ENCODE measurements at places on chromosomes 11 and 22.
A peak's percentile ranks its signal among the peaks of the same experiment; 100 is the strongest.

DNA sequence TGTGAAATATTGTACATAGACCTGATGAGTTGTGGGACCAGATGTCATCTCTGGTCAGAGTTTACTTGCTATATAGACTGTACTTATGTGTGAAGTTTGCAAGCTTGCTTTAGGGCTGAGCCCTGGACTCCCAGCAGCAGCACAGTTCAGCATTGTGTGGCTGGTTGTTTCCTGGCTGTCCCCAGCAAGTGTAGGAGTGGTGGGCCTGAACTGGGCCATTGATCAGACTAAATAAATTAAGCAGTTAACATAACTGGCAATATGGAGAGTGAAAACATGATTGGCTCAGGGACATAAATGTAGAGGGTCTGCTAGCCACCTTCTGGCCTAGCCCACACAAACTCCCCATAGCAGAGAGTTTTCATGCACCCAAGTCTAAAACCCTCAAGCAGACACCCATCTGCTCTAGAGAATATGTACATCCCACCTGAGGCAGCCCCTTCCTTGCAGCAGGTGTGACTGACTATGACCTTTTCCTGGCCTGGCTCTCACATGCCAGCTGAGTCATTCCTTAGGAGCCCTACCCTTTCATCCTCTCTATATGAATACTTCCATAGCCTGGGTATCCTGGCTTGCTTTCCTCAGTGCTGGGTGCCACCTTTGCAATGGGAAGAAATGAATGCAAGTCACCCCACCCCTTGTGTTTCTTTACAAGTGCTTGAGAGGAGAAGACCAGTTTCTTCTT is 12.3 kb downstream of the PIK3IP1 start:
- DNase-seq = no peak

GRCh38 chr11:1564535-1565172 is 7.4 kb downstream of the DUSP8 start:
- DNase-seq = peak; percentile 70

GRCh38 chr11:15829312-15829711 is 527.0 kb downstream of the SOX6 start:
- no peak for DNase-seq

GRCh38 chr11:126736682-126737572 is 263.6 kb downstream of the KIRREL3 start:
- DNase-seq = no peak

- DNase-seq = peak; percentile 35
These were observed 33.7 kb downstream of the RNF121 start for GRCh38 chr11:71962428-71963038.

- DNase-seq = peak; percentile 82
These were observed 19.3 kb downstream of the MTFP1 start for GRCh38 chr22:30444632-30445437.

- no peak for DNase-seq
These were observed 792 bp upstream of the SBF1 start for GRCh38 chr22:50475652-50476002.

- DNase-seq = no peak
These were observed 516 bp upstream of the SERPINH1 start for GRCh38 chr11:75561426-75562047.

- no peak for DNase-seq
These were observed 53.1 kb downstream of the ARRB1 start for GRCh38 chr11:75298191-75298975.

- DNase-seq = no peak
These were observed 33.5 kb upstream of the GAL start for GRCh38 chr11:68650801-68651200.

GRCh38 chr11:120217941-120218694 is 7.3 kb downstream of the OAF start:
- no peak for DNase-seq

DNA sequence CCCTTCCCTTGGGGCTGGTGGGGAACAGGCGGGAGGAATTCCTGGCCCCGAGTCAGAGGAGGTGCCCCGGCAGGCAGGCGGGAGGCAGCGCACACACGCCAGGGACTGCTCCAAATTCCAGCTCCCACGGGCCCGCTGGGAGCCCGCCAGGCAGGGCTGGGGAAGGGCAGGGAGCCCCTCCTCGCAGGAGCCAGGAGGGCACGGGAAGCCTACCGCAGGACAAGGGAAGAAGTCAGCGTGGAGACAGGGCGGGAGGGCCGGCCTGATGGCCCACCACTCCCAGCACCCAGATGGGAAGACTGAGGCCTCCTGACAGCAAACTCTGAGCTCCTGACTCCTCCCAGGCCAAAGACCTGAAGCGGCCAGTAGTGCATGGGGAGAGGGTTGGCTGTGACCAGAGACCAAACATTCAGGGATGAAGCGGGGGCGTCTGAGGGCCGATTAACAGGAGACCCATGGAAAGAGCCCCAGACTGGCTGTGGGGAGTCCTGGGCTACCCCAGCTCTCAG is 22.4 kb downstream of the RPL3 start:
- no peak for DNase-seq

- peak; percentile 94 for DNase-seq
These were observed 42.2 kb downstream of the UBASH3B start for GRCh38 chr11:122697636-122698167.

GRCh38 chr11:57228600-57228999 is 8.4 kb downstream of the APLNR start:
- DNase-seq = no peak

DNA sequence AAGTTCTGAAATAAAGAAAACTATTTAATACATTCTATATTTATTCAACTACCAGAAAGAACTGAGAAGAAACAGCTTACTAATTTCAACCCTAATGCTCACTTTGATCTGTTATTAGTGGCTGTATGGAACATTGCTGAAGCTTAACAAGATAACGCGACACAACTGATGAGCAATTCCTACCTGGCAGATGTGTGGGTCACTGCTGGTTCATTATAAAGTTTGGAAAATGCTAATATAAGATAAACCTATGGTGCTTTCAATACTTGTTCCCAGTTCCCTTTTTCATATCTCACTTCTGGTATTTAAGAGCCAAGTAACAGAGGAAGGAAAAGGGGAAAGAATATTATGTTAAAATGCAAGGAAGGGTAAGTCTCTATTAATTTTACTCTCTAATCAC is 10.5 kb downstream of the CTSC start:
- no peak for DNase-seq

DNA sequence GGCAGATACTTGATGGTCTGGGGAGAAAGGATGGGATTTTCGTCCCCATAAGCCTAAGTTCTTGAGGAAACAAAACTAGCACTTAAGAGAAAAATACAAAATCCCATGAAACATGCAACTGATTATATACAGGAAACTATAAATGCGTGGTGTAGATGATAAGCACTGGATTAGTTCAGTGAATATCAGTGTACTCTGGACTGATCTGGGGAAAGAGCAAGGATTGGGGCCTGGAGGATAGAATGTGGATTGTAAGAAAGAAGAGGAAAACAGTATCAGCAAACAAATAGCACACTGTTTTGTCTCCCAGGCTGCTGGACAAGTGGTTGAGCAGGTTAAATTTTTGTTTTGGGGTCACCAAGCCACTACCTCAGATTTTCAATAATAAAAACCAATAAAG is 49.8 kb downstream of the DCUN1D5 start:
- DNase-seq = no peak

DNA sequence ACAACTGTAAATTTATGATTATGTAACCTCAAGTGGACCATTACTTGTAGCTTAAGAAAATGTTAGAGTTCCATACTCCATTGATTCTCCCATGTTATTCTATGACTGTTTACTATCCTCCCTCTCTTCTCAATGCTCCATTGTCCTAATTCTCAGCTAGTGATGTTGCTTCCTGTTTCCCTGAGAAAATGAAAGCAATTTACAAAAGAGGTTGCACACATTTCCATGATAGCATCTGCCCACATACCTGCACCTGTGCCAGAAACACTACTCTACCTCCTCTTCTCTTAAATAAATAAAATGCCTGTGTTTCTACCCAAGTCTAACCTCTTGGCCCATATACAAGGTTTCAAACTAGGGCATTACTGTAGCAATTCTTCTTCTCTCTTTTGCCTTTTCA is 1620.9 kb downstream of the FAM181B start:
- DNase-seq = no peak

DNA sequence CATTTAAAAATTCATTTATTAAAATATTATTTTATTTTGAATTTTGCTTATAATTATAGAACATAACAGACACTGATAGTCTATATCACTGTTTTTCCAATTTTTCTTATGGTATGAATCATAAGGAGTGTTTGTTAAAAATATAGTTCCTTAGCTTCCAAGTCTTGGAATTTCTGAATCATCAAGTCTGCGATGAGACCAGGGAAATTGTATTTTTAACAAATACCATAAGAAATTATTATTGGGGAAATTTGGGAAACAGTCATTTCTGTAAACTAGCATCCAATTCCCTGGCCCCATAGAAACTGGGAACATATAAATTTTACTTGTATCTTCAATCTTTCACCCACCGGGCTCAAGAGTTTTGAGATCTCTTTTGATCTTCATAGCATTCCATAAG is 38.0 kb upstream of the PICALM start:
- DNase-seq = no peak

DNA sequence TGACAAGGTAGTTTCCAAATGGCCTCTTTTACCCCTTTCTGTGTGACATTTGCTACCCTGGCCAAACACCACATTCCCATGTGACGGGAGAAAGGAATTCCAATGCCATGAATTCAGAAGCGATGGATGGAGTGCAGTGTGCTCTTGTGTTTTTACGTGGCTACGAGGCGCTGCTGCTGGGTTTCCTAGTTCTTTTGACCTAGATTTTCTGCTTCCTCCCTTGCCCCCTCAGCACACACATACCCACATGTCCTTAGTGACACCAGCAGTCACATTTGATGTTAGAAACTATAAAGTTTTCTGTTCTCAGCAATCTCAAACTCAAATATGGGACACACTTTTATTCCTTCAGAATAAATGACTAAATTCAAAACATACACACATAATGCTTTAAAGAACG is 7.8 kb upstream of the TMA7B start:
- no peak for DNase-seq

- no peak for DNase-seq
These were observed 124.3 kb upstream of the NTM start for GRCh38 chr11:131246156-131246555.

GRCh38 chr11:47257517-47258316 is at the start of gene NR1H3:
Gene NR1H3 (plus strand): TSS chr11:47257996. CDS start chr11:47259217, 1,221 bp downstream.
- peak; percentile 30 for DNase-seq

GRCh38 chr11:11916981-11917399 is 75.2 kb downstream of the USP47 start:
- DNase-seq = no peak

DNA sequence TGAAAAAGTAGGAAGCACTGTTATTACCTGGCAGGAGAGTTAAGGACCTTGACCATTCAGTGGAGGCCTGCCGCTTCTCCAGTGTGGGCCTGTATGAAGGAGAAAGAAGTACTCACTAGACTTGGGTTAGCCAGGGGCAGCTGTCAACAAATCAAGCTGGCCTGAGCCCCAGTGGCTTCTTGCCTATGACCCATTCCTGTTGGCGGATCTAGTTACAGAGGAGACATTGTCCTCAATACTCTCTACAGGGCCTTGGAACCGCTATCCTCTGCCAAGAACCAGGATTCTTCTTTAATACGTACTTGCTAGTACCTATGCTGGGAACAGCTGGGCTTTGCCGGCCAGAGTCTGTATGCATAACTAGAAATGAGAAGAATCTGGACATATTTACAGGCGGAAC is 68.1 kb downstream of the ALX4 start:
- no peak for DNase-seq

DNA sequence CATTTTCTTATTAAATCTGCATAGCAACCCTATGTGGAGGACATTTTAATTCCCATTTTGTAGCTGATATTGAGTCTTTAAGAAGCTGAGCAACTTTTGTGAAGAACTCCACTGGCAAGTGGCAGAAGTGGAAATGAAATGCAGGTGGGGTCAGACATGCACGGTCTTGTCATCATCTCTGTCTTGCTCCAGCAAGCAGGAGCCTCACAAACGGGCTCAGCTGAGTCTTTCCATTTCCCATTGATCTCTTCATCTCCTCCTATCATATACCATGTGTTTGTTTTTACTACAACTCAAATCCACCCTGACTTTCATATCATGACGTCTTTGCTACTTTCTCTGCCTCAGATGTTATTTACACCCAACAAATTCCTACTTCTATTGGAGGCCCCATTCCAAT is 97.9 kb upstream of the TENM4 start:
- DNase-seq = no peak

GRCh38 chr11:10899121-10899830 is 41.4 kb upstream of the ZBED5 start:
- no peak for DNase-seq

GRCh38 chr22:41544671-41545476 is 604 bp upstream of the POLR3H start:
- DNase-seq = peak; percentile 41

DNA sequence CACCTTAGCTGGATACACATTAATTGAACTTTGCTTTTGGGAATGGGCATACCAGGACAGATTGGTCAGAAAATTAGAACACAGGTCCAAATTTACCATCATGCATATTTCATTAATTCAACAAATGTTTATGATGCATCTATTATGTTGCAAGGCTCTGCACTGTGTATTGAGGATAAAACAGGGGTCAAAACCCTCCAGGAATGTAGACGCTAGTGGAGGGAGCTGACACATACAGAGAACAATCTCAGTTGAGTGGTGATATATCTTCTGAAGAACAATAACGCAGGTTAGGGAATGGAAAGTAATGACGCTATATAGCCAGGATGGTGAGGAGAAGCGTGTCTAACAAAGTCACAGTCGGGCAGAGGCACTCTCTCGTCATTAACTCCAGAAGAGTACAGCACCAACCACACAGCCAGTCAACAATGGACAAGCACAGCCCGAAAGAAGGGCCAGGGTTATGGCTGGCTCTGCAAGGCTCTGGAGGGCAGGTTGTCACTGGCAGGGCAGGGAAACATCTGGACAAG is 3.8 kb downstream of the FLI1 start:
- no peak for DNase-seq

GRCh38 chr11:103453915-103454709 is 344.9 kb downstream of the DYNC2H1 start:
- DNase-seq = peak; percentile 3

- peak; percentile 8 for DNase-seq
These were observed 56.3 kb upstream of the ATXN10 start for GRCh38 chr22:45615364-45615763.

- no peak for DNase-seq
These were observed 15.6 kb downstream of the KIAA1671 start for GRCh38 chr22:24968066-24968561.

Measured in NAMALWA (cell line).